Activated naive CD4-positive, alpha-beta T cell treated with Interleukin-2 at 50 U/mL for 16 hours (primary cell): ENCODE measurements at places on chromosomes 1 and 21.

GRCh38 chr21:16796776-16797175, 716.1 kb upstream of the CXADR start:
- DNase-seq, result no peak

- no peak for DNase-seq
Measured at GRCh38 chr1:154178911-154179811, 12.7 kb downstream of the TPM3 start.

DNA sequence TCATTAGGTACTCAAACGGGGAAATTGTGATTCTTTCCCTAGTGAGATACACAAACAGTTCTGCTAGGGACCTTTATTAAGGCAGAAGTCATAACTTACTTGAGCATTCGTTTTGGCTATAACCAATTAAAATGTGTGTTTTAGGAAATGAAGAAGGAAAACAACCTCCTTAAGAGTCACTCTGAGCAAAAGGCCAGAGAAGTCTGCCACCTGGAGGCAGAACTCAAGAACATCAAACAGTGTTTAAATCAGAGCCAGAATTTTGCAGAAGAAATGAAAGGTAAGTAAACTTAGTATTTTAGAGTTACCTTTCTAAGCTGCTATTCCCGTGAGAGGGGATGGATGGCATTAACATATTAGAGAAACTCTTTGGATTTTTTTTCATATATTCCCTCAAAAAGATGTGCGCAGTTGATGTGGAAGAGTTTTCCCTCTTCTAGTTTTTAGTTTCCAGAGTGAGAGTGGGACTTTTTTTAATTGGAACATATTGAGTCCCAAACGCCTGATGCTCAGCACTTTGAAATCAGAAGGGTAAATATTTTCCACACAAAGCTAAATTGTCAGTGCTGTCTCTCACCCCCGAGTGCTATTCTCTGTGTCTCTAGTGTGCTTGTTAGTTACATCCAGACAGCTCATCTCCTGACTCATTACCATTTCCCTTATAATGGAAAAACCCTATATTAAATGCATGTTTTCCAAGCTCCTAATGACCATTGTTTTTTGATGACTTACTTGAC, 34.9 kb downstream of the CENPF start:
- DNase-seq, result no peak

DNA sequence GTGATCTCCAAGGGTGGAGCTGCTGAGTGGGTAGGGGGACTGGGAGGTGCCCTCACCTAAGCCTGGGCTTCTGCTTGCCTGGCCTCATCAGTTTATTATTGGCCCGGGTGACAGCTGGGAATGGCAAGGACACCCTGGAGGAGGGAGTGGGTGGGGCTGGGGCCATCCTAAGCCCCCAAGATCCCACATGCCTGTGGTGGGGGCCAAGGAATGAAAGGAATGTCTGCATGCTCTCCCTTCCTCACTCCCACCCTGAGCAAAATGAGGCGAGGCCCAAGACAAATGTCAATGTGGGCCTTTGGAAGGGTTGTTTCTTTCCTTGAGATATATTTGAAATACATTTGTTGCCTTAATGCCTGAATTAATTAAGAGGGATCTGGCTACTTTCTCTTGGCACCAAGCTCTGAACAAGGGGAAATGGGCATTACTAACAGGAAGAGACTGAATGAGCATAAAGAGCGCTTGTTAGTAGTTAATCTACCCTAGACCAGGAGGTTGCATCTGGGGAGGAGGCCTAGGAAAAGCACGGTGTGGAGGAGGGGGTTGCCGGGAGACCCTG, 19.7 kb upstream of the CHI3L1 start:
- DNase-seq, result no peak

DNA sequence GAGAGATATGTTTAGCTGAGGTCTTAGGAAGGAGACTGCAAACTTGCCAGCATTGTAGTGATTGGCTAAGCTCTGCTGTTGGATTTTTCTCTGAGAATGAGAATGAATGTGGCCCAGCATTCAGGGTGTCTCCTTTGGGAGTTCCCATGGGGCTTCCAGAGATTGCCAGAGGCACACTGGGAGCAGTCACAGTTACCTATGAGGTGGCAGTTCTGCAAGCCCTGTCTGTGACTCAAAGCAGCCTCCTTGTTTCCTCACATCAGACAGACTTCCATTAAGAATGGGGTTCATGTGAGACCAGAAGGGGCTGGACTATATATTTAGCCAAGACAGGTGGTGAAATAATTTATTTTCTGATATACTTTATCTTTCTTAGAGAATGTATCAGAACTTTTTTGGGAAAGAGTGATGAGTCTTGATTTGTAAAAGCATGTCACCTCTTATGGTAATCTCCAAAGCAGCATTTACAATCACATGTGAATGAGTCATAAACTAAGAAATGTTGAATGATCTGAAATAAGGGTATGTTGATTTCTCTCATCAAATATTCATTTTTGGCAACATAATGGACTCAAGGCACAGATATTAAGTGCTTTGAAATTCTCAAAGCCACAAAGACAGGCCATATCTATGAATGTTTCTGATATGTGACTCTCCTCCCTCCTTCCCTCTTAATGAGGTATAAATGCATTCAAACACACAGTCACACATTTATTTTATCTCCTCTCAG, 9.5 kb upstream of the SLC19A2 start:
- DNase-seq, result no peak

- no peak for DNase-seq
Measured at GRCh38 chr1:87279536-87279875, 49.2 kb upstream of the LMO4 start.

- no peak for DNase-seq
Measured at GRCh38 chr1:228939001-228939691, 203.9 kb downstream of the RHOU start.

- DNase-seq, result no peak
Measured at GRCh38 chr1:5479876-5480646, 512.2 kb downstream of the NPHP4 start.

DNA sequence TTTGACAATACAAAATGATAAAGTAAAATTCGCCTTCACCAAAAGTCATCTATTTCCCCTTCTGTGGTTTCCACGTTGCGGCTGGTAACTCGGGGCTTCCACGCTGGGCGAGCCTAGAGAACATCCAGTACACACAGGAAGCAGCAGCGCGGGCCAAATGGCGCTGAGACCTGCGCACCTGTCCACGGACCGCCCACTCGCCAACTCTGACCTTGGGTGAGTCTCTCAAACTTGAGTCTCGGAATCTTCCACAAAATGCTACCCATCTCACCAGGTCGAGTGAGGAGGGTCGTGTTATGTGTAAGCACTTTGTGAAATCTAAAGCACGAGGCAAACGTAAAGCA, 820 bp upstream of the TTF2 start:
- DNase-seq, result peak; percentile 69

- DNase-seq, result no peak
Measured at GRCh38 chr1:234942879-234943506, 185.6 kb downstream of the TOMM20 start.

DNA sequence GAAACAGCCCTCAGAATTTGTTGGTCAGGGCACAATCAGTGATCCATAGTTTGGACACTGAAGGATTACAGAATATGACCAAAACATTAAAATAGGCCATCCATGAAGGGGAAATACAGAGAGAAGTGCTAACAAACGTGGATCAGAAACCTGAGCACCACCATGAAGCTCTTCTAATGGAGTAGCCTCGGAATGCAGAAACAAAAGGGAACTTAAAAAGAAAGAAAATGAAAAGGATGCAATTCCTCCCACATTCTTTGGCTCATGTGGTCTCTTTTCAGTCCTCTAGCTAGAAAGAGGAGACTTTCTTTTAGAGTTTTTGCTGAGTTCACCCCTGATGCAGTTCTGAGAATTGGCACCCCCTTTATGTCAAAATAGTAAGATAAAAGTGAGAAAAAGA, 989.8 kb upstream of the B3GALT2 start:
- no peak for DNase-seq

GRCh38 chr1:53543130-53543777, 84.1 kb downstream of the DMRTB1 start:
- no peak for DNase-seq

- no peak for DNase-seq
Measured at GRCh38 chr1:224082146-224082545, 31.8 kb upstream of the FBXO28 start.

DNA sequence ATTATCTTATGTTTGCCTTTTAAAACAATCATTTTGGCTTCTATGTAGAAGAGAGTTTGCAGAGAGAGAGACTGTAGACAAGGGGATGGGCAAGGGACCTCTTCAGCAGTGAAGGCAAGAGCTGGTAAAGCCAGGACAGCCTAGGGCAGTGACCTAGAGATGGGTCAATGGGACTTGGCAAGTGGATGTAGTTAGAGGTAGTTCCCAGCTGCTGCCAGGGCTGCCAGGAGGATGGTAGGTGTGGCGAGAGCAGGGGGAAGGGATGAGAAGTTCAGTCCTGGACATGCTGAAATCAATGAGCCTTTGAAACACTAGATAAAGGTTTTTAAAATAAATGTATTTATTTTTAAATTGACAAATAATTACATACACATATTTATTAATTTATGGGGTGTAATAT, 6.4 kb upstream of the SPRR5 start:
- DNase-seq, result no peak

DNA sequence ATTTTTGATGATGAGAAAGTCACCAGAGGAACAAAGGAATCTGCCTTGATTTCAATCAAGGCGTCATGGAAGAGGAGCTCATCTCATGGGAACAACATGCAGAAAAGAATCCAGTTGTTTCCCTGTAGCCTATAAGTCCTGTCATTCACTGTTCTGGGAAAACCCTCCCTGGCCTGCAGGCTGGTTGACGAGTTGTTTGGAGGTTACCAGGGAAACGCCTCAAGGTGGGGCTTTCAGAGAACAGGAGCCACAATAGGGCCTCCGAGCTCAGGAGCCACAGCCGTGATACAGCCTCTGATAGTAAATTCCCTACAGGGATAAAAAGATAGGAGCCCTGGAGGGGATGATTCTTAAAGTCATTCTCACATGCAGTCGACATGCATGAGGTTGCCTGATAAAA, 135.2 kb downstream of the PSMG1 start:
- DNase-seq, result no peak

- no peak for DNase-seq
Measured at GRCh38 chr1:220426989-220427388, 100.9 kb upstream of the MARK1 start.

DNA sequence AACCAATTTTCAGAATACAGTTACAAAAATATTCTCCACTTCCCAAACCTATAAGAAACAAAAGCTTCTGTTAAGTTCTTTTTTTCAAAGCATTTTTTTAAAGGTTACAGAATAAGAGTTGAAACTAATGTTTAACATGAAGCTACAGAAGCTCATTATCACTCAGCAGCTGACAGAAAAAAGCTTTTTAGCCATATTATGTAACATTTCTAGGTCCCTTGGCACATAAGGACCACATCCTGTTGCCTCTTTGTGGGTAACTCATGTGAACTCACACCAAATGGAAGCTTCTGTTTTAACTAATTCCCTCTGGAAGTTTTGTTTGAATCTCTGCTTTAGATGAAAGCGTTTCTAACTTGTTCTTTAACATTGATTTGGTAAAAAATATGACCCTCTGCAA, 242.5 kb upstream of the TMPRSS15 start:
- DNase-seq, result no peak
